ENCODE measurements at places on chromosomes 13 and 19.

GRCh38 chr19:41535029-41535622 is 40.8 kb upstream of the CEACAM21 start:
- DNase-seq: no peak

- no peak for DNase-seq
These were observed 15.3 kb downstream of the ZBTB7A start for GRCh38 chr19:4051175-4052101.

DNA sequence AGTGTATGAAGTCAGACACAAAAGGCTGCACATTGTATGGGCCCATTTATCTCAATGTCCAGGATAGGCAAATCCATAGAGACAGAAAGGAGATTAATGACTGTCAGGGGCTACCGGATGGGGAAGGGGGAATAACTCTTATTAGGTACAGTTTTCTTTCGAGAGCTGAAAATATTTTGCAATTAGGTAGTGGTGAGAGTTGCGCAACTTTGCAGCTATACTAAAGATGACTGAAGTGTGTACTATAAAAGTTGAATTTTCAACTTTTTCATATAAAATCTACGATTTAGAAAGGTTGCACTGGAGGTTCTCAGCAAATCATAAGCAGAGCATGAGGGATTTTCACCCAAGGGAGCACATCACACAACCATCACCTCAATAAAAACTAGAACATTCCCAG is 16.1 kb upstream of the SLC15A1 start:
- DNase-seq: no peak

DNA sequence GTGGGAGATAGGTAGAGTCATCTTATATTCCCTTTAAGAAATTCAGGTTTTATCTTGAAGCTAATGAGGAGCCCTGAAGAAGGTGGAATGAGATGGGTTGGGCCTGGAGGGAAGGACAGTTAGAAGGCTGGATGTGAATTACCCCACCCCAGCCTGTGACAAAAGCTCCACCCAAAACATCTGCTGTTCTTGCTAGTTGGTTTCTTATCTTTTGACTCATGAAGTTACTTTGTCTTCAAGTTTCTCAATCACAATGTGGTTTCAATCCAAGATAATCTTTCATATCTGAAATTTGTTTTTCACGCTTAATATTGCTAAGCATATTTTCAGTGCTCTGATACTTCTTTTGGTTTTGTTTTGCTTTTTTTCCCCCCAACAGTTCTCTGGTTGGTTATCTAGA is 38.3 kb upstream of the HMGB1 start:
- no peak for DNase-seq

DNA sequence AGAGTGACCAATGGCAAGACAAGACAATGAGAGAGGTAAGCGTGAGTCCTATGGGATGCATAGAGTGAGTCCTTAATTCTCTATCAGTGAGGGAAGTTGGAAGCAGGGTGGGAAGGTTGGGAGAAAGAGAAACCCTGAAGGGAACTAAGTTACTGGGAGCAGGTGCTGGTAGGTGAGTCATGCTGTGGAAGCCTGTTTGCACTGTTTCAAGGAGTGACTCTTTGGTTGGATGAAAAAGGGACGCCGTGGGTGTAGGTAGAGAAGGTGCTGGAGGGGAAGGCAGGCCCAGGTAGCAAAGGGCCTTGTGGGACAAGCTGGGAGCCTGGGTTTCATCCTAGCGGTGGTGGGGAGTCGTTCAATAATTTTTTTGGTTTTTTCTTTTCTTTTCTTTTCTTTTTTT is 21.9 kb downstream of the IGFL1 start:
- DNase-seq: no peak

Measured in activated T-cell treated with anti-CD3 and anti-CD28 coated beads, Interleukin-2, amount 50 U/mL, for 4 hours (primary cell).